ENCODE measurements at places on chromosomes 1 and 21. TPM values are rescaled to one million over a fixed set of nuclear protein-coding genes. Genes with fewer than 3 reads are reported as not detected.

NOS1AP gene
- total RNA-seq, result 0.37 TPM

CFAP107 gene
- not detected for total RNA-seq

THEMIS2 gene
- 9.9 TPM for total RNA-seq

POU3F1 gene
- total RNA-seq, result 1.3 TPM

RSPO1 gene
- not detected for total RNA-seq

- DNase-seq, result no peak
These were observed 6.6 kb downstream of the PTPN14 start for GRCh38 chr1:214544791-214545190.

DNA sequence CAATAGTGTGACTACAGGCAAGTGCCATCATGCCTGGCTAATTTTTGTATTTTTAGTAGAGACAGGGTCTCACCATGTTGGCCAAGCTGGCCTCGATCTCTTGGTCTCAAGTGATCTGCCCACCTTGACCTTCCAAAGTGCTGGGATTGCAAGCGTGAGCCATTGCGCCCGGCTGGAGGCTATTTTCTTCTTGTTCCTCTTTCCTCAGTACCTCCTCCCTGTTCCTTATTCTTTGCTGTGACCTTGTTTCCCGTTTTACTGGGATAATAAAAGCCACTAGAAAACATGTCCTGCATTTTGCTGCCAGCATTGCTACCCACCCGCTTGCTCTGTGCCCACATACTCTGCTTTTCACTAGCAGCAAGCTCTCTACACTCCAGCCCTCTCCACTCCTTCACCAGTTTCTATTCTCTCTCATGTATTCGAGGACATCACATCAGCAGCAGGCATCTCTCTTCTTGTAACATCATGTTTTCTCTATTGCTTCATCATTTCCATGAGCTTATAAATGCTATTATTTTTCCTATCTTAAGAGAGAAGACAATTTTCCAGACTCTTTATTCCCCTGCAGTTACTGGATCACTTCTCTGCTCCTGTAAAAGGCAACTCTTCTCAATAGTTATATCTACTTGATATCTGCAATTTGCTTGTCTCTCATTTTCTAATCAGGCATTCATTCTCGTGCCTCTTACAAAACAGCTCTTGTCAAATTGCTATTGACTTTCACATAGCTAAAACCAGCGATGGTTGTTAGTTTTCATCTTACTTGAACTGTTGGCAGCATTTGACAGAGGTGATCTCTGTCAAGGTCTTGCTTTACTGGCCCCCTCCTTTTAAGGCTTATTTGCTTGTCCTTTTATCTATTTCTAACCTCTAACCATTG lies 34.5 kb upstream of the C21orf91 start:
- DNase-seq, result no peak

GRCh38 chr1:99306644-99307043 lies 42.4 kb downstream of the PLPPR4 start:
- DNase-seq, result no peak

GRCh38 chr1:119160866-119161265 lies 20.4 kb upstream of the WARS2 start:
- no peak for DNase-seq

- DNase-seq, result peak; percentile 7
These were observed 24.9 kb downstream of the PCAT6 start for GRCh38 chr1:202835548-202836072.

GRCh38 chr1:87000460-87000859 lies 86.0 kb downstream of the HS2ST1 start:
- DNase-seq, result no peak

- no peak for DNase-seq
These were observed 23.6 kb upstream of the LY9 start for GRCh38 chr1:160772331-160772730.

GRCh38 chr1:166844791-166845190 lies 5.5 kb downstream of the POGK start:
- no peak for DNase-seq

DNA sequence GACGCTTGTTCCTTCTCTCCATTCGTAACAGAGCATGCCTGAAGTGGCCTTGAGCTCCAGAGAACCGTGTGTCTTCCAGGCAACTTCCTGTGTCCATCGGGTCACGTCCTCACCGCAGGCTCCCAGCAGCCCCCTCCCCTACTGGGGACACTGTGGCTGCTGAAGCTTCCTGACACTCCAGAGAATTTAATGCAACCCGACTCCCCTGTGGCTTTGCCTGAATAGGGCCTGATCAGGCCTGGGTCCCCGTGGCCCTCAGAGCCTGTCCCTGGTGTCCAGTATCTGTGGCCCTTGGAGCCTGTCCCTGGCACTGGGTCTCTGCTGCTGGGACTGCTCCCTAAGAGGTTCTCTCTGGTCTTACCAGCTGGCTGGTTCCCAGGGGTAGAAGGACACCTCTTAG lies 219.7 kb upstream of the VAMP3 start:
- DNase-seq, result no peak

DNA sequence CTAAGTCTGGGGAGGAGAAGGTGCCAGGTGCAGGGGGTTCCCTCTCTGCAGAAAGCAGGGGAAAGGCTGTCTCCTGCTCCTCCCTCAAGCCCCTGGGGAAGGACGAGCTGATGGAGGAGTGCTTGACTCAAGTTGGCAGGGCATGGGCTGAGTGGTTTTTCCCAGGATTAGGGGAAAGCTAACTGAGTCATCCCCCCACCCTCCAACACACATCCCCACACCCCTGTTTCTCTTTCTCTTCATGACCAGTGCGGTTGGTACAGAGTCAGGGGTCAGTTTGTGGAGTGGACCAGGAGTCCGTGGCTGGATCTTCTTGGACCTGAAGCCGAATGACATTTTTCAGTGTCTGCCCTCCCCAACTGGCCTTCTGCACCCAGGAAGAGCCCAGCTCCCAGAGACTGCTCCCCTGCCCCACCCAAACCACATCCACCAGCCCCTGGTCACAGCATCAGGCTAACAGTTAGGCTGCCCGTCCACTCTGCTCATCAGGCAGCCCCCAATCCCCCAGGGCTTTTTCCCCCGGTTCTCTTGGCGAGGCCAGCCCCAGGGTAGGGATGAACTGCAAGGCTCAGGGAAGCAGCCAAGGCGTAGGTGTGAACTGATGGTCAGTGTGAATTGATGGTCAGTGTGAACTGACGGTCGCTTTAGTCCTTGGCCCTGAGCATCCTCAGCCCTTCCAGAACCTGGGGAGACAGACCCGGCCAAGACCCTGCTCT lies 81.0 kb downstream of the PAX7 start:
- DNase-seq, result no peak

GRCh38 chr1:206898089-206898914 lies 1.1 kb downstream of the IL24 start:
- DNase-seq, result no peak

DNA sequence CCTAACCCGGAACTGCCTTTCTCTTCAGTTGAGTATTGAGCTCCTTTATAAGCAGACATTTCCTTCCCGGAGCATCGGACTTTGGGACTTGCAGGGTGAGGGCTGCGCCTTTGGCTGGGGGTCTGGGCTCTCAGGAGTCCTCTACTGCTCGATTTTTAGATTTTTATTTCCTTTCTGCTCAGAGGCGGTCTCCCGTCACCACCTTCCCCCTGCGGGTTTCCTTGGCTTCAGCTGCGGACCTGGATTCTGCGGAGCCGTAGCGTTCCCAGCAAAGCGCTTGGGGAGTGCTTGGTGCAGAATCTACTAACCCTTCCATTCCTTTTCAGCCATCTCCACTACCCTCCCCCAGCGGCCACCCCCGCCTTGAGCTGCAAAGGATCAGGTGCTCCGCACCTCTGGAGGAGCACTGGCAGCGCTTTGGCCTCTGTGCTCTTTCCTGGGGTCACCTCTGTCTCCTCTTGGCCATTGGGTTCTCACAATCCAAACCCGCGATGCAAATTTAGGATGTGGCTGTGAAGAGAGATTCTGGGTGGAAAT lies 3.7 kb downstream of the OLIG2 start:
- no peak for DNase-seq

GRCh38 chr1:200028586-200029034 lies 1.1 kb downstream of the NR5A2 start:
- no peak for DNase-seq

DNA sequence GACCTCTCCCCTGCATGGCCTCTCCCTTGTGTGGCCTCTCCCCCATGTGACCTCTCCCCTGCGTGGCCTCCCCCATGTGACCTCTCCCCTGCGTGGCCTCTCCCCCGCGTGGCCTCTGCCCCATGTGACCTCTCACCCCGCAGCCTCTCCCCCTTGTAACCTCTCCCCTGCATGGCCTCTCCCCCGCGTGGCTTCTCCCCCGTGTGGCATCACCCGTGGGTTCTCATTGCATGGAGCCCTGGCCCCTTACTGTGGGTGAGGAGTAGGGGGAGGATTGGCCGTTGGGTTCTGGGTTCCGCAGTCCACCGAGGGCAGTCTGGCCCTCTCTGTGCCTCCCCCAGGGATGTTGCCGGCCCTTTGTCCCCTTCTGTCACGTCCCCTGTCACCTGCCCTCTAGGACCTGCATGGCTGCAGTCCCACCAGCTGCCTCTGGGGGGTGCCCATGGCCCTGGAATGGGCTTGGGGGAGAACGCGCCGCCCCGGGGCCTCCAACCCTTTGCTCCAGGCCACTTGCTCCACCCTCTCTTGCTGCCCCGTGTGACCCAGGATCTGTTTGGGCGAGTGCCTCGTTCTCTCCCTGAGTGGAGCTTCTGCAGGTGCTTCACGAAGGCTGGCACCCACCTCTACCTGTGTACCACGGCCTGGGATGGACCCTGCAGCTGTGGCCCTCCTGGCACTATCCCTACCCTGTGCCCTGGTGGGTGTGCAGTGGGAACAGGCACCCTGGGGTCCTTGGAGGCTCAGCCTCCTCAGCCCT lies 21.3 kb downstream of the RRP1 start:
- DNase-seq, result peak; percentile 88

Measured in activated T-cell treated with anti-CD3 and anti-CD28 coated beads, Interleukin-2, amount 50 U/mL, for 4 hours (primary cell).